Stimulated activated CD8-positive, alpha-beta memory T cell treated with anti-CD3 and anti-CD28 coated beads, Interleukin-2, amount 100 ng/mL, for 1 hour (primary cell): ENCODE measurements at places on chromosomes 11 and 22.

DNA sequence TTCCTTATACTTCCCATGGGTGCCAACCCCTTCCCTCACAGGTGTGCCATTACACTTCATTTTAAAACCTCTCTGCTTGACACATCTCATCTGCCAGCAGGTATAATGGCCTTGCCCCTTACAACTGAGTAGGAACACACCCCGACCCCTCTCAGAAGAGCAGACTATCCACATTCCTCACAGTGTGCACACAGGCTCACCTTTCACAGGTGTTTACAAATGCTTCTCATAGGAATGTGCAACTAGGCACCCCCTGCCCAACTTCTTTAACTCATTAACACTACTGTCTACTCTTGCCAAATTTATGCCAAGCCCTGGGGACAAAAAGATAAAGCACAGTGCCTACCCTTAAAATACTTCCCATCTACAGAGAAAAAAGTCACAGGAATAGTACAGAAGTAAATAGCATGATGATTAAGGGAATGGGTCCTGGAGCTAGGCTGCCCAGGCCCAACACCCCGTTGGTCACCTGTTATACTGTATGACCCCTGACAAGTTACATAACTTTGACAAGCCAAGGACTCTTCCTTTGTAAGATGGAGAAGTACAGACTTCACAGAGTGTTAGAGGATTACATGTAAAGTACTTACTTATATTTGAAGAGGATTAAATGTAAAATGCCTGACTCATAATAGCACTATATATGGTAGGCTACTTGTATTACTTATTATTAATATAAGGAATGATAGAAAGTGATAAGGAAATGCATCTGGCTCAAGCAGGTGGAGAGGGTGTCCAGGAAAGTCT is 15.2 kb downstream of the TRIM3 start:
- DNase-seq = no peak

- DNase-seq = no peak
Observed at GRCh38 chr11:48125866-48126265, 90.7 kb upstream of the OR4B1 start.

DNA sequence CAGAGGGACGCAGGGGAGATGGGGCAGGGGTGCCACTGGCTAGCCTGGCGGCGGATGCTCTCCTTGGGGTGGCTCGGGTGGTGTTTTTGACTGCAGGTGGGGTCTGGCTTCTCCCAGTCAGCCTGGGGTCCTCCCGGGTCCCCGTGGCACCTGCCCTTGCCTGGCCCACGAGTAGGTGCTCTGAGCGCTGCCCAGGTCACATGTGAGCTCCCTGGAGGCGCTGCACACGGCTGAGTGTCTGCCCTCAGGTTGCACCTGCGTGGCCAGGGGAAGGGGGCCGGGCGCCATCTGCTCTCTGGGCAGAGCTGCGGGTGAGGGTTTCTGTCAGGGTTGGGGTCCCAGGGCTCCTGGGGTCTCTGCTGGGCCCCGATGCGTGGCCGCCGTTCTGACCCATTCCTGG is 5.2 kb downstream of the TSPAN4 start:
- no peak for DNase-seq

- no peak for DNase-seq
Observed at GRCh38 chr11:83438438-83438837, 152.3 kb upstream of the CCDC90B start.

DNA sequence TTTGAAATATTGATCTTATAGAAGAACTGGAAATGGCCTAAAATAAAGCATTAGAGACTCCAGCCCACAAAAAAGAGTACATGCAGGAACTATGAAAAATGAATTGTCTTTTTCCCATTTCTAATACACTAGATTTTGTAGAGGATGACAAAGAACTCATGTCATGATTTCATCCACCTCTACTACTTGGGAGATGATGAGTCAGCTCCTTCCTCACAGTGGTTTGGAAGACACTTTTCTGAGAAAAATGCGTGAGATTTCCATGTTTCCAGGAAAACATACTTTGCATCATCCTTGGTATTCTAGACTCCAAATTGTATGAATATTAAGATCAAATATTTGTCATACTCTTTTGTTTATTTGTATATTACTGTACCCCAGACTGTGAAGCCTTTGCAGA is 500.5 kb downstream of the FAM181B start:
- DNase-seq = no peak

- no peak for DNase-seq
Observed at GRCh38 chr11:47800759-47801158, 33.6 kb upstream of the FNBP4 start.

GRCh38 chr11:67301313-67301921 is 1.9 kb upstream of the SSH3 start:
- no peak for DNase-seq

- no peak for DNase-seq
Observed at GRCh38 chr22:34841911-34842310, 224.0 kb upstream of the ISX start.

- no peak for DNase-seq
Observed at GRCh38 chr11:32861850-32862577, 30.6 kb upstream of the QSER1 start.

DNA sequence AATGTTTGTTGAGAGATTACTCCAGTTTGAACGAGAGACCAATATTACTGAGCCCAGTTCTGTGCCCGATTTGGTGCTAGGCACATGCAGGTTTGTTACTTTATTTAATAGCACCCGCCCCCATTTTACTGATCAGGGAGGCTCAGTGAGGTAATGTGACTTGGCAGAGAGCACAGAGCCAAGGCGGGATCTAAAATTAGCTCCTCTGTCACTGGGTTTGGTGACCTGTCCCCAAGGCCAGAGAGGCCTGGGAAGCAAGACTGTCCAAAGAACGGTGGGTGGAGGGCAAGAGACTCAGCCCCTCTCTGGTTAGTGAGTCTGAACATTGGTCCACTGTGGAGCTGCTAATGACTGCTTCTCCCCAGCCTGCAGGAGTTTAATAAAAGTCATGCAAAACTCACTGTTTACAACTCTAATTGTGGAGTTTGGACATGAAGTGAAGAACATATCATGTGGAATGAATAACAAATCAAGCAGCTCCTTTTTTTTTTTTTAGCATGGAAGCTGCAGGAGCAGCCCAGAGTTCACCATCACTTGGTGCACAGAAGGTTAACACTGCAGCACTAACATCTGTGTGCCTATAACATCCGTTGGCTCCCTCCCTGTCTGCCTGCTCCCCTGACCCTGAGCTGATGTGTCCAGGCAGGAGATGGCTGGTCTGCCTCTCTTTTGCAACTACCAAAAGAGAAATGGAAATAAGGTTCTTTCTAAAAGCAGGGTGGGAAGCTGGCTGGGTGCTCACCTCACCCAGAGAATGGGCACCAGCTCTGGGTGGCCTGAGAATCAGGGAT is 39.0 kb downstream of the CSNK2A3 start:
- no peak for DNase-seq

DNA sequence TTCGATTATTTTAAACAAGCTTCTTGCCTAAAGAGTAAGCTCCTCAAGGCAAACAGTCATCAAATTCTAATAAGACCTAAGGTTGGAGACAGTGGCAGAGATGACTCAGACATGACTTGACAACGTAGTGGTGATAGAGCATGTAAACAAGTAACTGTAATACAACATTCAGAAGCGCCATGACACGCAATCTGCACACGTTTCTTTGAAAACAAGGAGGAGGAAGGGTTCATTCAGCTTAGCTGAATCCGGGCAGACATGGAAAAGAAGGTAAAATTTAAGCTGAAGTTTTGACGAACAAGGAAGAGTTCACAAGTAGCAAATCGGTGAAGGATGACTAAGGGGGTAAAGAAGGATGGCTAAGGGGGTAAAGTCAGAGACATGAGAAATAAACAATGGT is 152.4 kb upstream of the ZC3H12C start:
- no peak for DNase-seq

DNA sequence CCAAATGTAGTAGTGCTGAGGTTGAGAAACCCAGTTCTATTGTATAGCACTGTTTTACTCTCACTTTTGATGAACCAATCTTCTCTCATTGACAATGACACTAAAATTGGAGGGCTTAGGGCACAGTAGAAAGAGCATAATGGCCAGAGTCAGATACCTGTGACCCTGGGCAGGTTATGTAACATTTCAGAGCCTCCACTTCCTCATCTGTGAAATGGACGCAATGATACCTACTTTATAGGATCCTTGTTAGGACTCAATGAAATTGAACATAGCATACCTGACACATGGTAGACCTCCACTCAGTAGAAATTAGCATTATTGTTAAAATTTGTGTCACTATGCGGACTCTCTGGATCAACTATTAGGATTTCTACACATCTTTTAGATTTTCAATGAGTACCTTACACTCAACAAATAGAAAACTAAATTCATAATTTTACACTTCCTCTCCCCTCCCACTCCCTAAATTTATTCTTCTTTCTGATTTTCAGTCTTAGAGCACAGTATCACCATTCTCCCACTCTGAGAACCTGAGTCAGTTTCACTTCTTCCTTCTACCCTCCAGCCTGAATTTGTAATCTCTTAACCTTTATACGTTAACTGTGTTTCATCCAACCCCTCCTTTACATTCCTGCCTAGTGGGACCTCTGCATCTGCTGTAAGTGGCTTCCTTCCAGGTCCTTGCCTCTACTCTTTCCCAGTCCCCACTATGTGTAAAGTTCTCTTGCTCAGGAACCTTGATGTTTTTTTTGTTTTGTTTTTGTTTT is 78.3 kb downstream of the MICAL2 start:
- DNase-seq = no peak
